Renal cortex interstitium (tissue), 15 donors: ENCODE measurements at places on chromosomes 4 and X. TPM values are rescaled to one million over a fixed set of nuclear protein-coding genes. Genes with fewer than 3 reads are reported as not detected.

Gene PCDH10
- polyA plus RNA-seq, result 4.6 TPM

Gene EBP
- polyA plus RNA-seq, result 75.9 TPM

Gene L1CAM
- 35.2 TPM for polyA plus RNA-seq

Gene ASB5
- 0.17 TPM for polyA plus RNA-seq

Gene TMEM150C
- 26.7 TPM for polyA plus RNA-seq

Gene C4orf36
- 1.8 TPM for polyA plus RNA-seq

Gene SLC9B1
- polyA plus RNA-seq, result 4.3 TPM

Gene BBS12
- 15.8 TPM for polyA plus RNA-seq

Gene PPID
- polyA plus RNA-seq, result 83.3 TPM

Gene GPRASP3
- 18.9 TPM for polyA plus RNA-seq

Gene PRDM8
- 2.6 TPM for polyA plus RNA-seq

Gene BEX1
- polyA plus RNA-seq, result 53.1 TPM

Gene FAM184B
- 0.42 TPM for polyA plus RNA-seq

Gene GSX2
- polyA plus RNA-seq, result not detected

Gene TENT5D
- not detected for polyA plus RNA-seq

Gene CRLF2
- not detected for polyA plus RNA-seq
